ENCODE measurements at places on chromosomes 12 and 14.

DNA sequence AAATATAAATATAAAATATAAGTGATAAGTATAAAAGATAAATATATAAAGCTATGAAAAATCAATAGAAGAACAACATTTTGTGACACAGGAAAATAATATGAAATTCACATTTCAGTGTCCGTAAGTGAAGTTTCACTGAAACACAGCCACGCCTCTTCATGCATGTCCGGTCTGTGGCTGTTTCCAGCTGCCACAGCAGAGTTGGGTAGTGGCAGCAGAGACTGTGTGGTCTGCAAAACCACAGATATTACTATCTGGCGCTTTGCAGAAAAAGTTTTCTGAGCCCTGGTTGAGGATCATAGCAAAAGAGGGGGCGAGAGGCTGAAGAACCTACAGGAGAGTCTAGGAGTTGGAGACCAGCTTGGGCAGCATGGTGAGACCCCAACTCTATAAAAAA is 780 bp downstream of the SERPINA4 start:
- no peak for DNase-seq

DNA sequence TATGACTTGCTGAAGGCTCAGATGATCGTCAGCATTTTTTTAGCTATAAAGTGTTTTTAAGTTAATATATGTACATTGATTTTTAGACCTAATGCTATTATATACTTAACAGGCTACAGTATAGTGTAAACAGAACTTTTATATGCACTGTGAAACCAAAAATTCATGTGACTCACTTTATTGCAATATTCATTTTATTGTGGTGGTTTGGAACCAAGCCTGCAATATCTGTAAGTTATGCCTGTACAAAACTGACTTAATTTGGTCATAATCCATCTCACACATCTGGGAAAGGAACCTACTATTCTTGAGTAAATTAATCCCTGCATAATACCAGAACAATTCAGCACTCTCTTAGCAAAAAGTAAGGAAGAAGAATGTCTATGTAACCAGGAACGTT is 390.7 kb downstream of the SYT1 start:
- no peak for DNase-seq

- DNase-seq = no peak
Measured at GRCh38 chr14:63438065-63438757, 105.0 kb downstream of the PPP2R5E start.

GRCh38 chr14:81331229-81332021 is 68.7 kb downstream of the STON2 start:
- DNase-seq = no peak

DNA sequence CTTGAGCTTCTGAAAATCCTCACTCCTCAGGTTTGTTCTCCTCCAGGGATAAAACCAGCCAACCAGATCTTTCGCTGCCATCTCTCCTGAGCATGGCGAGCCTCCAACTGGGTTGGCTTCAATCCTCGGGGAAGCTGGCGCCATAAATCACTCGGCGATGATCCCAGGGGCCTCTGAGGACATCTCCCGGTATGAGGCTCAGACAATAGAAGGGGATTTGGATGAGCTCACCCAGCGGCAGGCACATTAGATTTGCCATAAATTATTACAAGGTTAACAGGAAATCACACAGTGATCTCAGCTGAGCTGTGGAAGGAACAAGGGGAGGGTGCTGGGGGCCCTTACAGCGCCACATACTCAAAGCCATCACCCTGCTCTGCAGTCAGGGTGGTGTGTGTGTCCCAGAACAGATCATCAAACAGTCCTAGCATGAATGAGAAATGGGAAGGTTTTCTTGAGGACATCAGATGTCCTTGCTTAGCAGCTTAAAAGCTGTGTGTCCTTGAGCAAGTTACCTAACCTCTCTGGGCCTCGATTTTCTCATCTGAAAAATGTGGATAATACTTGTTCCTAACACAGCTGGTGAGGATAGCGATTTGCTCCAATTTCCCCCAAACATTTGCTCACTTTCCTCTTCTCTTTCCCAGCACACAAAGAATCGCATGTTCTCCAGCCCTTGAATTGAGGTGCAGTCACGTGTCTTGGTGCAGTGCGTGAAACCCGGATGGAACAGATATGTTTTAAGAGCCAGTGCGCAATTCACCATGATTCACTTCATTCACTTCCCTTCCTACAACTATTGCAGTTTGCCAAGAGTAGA is 142.8 kb downstream of the SCARB1 start:
- DNase-seq = no peak

DNA sequence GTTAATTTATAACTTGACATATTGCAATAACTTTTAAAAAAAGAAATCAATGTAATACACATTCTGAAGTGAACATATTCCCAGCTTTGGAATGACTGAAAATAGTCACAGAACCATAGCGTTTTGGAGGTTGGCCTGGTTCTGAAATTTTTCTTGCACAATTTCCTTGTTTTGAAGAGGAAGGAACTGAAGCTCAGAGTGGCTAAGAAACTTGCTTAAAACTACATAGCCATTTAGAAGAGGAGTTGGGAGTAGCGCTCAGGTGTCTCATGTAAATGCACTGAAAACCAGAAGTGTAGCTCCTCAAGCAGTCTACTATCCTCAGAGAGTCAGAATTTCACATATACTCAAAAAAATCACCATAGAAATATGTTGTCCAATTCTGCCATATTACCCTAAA is 41.2 kb downstream of the SLC38A1 start:
- DNase-seq = no peak

DNA sequence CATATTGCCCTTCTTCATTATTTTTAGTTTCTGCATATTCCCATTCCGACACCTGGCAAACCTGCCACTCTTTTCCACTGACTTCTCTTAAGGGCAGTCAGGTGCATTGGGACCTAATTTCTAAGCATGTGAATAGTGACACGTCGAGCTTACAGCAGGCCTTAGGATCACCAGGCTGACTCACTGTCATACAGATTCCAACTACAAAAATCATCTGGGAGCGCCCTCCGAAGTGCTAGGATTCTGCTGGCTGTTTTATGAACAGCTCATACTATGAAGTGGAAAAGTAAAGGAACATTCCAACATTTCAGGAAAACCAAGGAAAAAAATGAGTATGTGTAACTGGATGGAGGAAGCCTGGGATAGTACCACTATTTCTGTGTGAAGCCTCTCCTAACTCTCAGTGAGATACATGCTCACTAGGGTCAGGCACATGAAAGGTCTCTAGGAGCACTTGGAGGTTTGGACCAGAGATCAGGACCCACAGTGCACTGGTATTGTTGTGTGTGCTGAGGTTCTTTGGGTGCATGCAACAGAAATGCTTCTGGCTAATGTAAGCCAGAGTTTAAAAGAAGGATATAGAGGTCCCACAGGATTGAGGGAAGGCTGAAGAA is 257.4 kb downstream of the ZFP36L1 start:
- DNase-seq = no peak

GRCh38 chr12:63814146-63814772 is 30.2 kb upstream of the SRGAP1 start:
- no peak for DNase-seq

DNA sequence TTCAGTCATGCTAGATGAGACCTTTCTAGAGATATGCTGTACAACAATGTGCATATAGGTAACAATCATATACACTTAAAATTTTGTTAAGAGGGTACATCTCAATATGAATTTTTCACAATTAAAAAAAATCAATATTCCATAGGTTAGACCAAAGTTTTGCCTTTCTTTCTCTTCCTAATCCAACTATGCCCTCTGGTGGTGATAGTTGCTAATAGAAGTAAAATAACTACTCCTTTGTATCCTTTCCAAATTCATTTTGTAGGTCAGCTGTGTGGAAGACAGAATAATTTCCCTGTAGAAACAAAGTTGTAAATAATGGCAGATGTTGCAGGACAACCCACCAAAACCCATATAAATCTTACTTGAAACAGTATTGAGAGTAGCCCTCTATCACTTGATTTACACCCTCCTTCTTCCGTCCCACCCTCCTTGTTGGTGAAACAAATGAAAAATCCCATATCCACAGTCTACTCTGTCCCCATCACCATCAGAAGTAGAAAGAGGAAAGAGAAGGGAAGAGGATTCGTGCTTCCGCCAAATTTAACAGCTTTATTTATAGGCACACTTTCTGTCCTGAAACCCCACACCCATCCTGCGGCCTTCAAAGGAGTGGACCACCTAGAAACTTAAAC is 34.2 kb upstream of the KICS2 start:
- DNase-seq = no peak

DNA sequence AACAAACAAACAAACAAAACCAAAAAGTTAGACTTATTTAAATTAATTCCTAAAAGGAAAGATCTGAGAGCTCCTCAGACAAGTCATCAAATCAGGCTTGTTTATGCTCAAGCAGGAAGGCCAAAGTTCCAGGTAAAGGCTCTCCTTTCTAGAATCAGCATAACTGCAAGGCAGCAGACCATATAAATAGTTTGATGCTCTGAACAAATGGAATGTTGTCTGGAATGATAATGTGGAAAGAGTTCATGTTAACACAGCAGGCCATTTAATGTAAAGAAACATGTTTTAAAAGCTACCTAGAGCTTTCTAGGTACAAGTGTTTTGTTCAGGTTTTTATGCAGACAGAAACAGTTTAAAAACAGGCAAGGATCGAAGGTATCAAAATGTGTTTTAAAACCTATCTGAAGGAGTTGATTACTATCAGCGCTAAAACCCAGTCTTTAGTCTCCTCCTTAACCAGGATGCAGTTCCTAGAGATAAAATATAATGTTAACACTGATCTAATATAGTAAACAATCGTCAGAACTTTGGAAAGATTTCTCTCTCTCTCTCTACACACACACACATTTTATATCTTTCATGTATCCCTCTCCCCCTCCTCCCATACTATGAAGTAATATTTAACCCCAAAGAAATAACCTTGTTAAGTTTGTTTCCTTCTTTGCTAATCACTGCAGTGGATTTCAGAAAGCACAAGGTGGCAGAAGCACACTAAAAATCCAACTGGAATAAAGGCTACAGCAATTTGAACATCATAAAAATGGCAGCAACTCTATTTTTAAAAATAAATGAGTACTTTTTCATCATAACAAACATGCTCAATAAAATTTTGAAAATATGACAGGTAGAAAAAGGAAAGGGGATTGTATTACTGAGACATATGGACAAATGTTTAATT is 135.5 kb downstream of the PAWR start:
- DNase-seq = no peak
